ENCODE measurements at places on chromosomes 7 and 10. TPM values are rescaled to one million over a fixed set of nuclear protein-coding genes. Genes with fewer than 3 reads are reported as not detected.

Gene CPA4
- 1.7 TPM for polyA plus RNA-seq

Gene NRCAM
- polyA plus RNA-seq = 1.3 TPM

Gene PHF14
- 20.2 TPM for polyA plus RNA-seq

Gene CTAGE4
- polyA plus RNA-seq = 1.2 TPM

Gene LRIT1
- polyA plus RNA-seq = not detected

Gene SKIDA1
- polyA plus RNA-seq = 1.7 TPM
